ENCODE measurements at places on chromosomes 7 and 10.

DNA sequence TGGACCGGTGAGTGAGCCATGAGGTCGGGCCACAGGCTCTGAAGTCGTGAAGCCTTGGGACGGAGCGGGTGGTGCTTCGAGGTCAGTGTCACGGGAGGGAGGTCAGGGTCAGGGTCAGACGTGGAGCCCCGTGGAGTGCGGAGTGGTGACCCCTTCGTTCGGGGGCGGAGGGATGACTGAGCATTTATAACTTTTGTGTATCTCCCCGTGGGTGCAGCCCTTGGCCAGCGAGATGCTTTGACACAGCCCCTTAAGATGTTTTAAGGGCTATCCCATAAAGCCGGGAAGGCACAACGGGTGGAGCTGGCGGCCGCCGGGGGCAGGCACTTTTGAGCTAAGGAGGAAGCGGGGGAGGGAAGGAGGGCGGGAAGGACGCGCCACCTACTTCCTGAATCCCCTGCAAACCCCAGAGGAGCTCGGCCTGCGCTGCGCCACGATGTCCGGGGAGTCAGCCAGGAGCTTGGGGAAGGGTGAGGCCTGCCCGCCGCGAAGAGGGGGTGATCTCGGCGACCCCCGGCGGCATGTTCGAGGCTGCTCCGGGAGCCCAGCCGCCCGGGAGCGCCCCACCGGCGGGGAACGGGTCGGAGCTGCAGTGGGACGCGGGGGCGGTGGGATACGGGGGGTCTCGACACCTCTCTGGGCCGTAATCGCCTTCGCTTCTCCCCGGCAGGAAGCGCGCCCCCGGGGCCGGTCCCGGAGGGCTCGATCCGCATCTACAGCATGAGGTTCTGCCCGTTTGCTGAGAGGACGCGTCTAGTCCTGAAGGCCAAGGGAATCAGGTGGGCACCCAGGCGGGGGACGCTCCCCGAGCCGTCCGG is at the start of gene GSTO1:
Gene GSTO1, plus strand, starts transcription at position 400 of the 818 bp plus-strand sequence. Its CDS starts 37 bp downstream, at position 437.
- DNase-seq = peak; percentile 23

DNA sequence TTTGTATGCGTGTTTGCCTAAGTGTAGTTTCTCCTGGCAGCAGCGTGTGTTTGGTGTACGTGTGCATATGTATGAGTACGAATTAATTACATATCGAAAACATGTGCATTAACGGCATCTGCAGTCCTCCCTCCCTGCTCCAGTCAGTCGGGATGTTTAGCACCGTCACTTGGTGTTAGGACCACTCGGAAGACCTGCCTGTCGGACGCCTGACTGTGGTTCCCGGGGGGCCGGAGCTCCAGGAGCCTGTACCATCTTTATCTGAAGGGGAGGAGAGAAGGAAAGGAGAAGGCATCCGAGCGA is 1.1 kb upstream of the CNTNAP2 start:
- no peak for DNase-seq

DNA sequence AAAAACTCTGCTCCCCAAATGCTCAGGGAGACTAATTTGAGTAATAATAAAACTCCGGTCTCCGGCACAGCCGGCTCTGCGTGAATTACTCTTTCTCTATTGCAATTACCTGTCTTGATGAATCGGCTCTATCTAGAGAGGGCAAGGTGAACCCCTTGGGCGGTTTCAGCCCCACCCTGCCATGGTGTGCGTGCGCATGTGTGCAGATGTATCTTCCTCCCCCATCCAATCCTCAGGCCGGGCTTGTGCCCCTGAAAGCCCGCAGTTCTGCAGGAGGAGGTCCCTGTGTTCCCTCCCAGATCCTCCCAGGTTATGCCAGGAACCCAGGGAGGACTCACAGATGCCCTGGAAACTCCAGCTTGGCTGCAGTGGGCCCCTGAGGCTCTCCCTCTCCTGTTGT is 48.3 kb upstream of the MYL10 start:
- DNase-seq = no peak

- DNase-seq = no peak
Measured at GRCh38 chr10:32379950-32380551, 33.1 kb upstream of the EPC1 start.

- no peak for DNase-seq
Measured at GRCh38 chr10:44437840-44438511, 53.1 kb upstream of the CXCL12 start.

- DNase-seq = no peak
Measured at GRCh38 chr10:48632166-48632565, 27.3 kb upstream of the ARHGAP22 start.

Measured in effector memory CD4-positive, alpha-beta T cell (primary cell).